ENCODE measurements at places on chromosomes 6 and 20.

GRCh38 chr20:57294550-57294949, 28.1 kb upstream of the BMP7 start:
- no peak for DNase-seq

DNA sequence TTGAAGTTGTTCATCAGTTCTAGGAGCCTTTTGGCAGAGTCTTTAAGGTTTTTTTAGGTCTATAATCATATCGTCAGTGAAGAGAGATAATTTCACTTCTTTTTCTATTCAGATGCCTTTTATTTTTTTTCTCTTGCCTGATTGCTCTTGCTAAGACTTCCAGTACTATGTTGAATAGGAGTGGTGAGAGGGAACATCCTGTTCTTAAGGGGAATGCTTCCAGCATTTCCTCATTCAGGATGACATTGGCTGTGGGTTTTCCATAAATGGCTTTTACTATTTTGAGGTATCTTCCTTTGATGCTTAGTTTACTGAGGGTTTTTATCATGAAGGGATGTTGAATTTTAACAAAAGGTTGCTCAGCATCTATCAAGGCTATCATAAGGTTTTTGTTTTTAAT, 109.5 kb downstream of the CLVS2 start:
- no peak for DNase-seq

DNA sequence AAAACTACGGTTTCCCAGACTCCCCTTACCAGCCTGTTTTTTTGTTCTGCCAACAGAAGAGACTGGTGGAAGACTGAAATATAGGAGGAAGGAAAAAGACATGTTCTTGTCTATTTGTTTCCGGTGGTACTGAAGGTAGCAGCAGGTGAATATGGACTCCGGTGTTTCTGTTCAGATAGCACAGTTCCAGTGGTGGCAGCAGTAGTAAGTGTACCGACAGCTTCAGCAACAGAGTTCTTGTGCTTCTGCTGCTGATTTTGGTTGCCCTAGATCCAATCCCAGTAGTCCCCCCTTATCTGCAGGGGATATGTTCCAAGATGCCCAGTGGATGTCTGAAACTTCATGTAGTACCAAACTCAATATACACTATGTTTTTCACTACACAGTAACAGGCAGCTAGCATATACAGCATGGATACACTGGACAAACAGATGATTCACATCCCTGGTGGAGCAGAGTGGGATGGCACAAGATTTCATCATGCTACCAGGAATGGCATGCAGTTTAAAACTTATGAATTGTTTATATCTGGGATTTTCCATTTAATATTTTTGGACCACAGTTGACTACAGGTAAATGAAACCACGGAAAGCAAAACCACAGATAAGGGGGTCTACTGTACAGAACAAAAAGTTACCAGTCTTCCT, 301.8 kb downstream of the BTBD9 start:
- DNase-seq: peak; percentile 68

DNA sequence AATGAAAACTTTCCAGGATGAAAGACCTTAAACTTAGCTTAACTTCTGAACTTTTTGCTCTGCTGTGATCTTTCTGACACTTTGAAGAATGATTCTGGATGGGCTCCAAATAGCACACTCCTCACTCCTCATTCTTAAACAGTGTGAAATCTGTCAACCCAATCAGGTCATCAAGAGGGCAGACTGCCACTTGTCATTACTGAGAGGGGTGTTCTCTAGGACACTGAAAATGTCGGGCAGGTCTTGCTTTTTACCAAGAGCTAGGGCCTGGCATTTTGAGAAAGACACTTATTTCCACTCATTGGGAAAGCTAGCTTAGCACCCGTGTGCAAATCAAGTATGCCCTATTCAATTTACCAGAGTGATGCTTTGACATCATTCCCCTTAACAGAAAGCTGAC, 122.2 kb downstream of the MTFR2 start:
- DNase-seq: no peak
